ENCODE measurements at places on chromosomes 12 and 14. TPM values are rescaled to one million over a fixed set of nuclear protein-coding genes. Genes with fewer than 3 reads are reported as not detected.

DNA sequence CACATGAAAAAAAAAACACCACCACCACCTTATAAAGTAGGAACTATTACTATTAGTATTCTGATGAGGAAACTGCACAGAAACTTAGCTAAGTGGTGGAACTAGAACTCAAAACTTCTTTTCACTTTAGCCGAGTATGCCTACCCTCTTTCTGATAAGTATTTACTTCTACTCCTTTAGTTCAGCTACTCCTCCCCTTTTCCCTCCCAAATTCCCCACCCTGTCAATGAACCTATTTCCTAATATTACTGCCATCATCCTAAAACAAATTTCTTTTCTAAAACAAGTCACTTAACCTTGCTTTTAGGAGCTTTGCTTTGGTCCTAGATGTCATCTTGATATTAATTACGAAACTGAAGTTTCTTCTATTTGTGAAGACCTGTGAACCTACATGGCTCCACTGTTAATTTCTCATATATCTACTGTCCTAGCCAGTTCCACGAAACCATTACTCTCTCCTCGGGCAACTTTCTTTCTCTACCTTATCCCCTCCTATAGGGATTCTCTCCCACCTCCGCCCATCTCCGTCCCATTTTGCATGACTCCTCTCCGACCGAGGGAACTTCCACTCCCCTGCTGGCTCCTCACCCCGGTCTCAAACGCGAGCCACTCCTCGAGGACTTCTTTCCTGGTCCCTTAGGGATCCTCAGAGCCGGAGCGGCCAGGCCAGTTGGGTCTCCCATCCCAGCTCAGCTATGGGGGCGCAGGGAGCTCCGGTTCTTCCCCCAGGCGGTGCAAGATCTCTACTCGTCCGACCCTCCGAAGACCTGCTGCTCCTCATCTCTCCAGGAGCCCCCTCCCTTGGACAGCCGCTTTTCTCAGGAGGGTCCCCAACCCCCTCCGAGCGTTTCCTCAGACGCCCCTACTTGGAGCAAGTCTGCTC lies 1.1 kb downstream of the NUMB start:
- DNase-seq = peak; percentile 84

DNA sequence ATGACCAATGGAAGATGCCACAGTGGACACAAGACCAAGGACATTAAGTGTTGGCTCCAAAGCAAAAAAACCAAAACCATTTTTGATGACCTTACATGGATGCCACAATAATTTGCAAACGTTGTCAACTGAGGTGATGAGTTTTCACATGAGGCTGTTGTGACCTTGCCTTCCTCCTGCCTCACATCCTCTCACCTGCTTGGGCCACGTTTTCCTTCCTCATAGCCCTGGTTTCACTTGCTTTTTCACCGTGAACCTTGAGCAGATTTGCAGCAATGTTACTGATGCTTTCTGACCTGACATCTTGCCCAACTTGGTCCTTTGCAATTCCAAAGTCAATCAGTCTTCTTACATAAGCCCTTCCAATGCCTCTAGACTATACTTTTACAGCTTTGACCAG lies 3.7 kb downstream of the KRT6B start:
- DNase-seq = no peak

DNA sequence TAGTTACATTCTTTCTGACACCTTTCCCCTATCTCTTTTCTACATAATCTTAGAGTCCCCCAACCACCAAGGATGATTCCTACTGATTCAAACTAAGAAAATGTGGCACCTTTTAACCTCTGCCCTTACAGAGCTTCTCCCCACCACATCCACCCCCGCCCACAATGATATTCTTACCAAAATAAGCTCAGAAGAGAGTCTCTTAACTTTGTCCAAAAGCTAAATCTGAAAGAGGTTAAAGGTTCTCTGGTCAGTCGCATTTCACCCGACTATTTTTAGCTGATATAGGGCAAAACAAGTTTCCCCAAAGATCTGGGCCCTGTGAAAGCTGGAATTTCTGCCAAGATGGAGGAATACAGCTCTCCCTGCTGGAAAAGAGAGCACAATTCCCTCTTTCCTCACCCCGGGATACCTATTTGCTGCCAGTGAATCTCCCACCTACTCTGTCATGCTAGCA lies 128.6 kb downstream of the ZFP36L1 start:
- no peak for DNase-seq

- no peak for DNase-seq
Observed at GRCh38 chr14:22552827-22553076, 36.3 kb downstream of the DAD1 start.

DNA sequence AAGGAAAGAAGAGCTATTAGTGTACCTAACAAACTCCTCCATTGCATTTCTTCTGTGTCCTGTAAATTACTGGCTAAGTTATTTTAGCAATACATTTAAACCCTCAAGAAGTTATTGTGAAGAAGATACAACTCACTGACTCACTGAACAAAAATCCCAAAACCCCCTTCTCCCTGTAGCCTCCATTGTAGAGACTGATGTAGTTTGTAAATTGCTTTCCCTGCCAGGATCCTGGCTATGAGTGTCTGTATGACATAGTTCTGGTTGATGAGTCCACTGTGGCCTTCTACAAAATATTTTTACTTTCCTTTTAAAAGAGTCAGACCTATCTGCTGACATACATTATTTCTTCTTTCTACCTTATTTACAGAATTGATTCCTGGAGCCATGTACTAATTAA lies 155.6 kb downstream of the SLC6A15 start:
- DNase-seq = no peak

Gene DNAJC22
- total RNA-seq = 3.4 TPM

- peak; percentile 96 for DNase-seq
Observed at GRCh38 chr14:100486025-100486828, 101.0 kb downstream of the BEGAIN start.

Gene CACNA2D4
- total RNA-seq = 4.3 TPM

GRCh38 chr14:47040550-47040949 lies 389.0 kb upstream of the RPL10L start:
- peak; percentile 54 for DNase-seq

GRCh38 chr14:77061630-77062257 lies 33.2 kb upstream of the IRF2BPL start:
- DNase-seq = no peak

Measured in endodermal cell (in vitro differentiated cells).